Amniotic stem cell (primary cell): ENCODE measurements at places on chromosomes 1 and 21.

DNA sequence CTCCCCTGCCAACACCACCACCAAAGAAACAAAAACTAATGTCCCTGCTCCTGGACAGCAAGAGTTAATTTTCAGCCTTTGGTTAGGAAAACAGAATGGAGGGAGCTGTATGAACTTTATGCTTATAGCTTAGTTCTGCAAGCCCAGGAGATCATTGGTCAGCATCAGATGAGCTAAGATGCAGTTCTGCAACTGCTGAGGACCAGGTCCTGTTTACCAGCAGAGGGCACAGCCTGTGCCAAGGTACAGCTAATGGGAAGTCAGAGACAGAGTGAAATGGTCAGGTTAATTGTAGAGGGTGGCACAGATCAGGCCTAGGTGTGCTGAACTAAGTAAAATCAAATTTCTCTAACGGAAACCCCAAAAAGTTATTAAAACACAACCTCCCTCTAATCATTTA, 161.3 kb downstream of the ROR1 start:
- DNase-seq: no peak

DNA sequence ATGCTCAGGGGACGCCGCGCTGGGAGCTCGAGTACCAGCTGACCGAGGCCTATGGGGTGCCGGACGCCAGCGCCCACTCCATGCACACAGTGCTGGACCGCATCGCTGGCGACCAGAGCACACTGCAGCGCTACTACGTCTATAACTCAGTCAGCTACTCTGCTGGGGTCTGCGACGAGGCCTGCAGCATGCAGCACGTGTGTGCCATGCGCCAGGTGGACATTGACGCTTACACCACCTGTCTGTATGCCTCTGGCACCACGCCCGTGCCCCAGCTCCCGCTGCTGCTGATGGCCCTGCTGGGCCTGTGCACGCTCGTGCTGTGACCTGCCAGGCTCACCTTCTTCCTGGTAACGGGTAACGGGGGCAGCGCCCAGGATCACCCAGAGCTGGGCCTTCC, 1.3 kb upstream of the XKR8 start:
- no peak for DNase-seq

GRCh38 chr21:14869984-14870852, 194.6 kb downstream of the NRIP1 start:
- no peak for DNase-seq

DNA sequence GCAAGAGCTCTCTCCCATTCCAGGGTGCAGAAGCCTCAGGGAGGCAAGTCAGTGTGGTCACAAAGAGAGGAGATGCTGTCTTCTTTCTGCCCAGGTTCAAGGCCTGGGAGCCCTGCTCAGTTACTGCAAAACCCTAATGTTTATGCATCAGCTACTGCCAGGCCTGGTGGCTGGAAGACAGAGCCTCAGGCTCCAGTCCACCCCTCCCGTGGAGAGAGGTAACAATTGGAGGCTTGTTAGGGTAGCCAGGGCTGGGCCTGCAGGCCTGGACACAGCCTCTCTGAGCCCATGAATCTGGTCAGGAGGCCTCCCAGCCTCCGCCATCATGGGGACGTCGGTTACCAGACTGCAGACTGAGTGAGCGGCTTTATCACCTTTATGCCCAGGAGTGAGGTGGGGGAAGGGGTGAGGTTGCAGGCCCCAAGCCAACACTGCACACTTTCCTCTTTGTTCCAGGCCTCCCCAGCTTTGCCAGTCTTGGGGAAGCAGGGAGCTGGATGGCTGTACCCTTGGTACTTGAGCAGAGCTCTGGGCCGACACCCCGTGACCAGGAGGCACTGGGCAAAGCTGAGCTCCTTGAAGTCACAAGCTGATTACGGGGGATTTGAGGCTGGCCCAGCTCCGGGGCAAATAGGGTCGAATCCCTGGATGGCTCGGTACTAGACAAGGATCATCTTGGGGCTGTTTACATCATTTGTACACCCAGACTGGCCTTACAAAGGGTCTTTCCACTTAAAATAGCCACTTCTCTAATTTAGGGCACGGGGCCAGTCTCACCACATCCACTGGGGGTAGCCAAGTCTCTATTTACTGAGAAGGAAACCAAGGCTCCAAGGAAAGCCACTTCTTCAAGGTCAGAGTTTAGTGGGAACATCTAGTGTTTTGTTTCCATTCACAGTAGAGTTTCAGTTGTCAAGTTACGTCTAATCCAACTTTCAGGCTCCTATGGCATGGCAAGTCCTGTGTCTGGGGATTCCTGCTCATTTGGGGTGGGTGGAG, 5.2 kb downstream of the SLC2A1 start:
- no peak for DNase-seq

DNA sequence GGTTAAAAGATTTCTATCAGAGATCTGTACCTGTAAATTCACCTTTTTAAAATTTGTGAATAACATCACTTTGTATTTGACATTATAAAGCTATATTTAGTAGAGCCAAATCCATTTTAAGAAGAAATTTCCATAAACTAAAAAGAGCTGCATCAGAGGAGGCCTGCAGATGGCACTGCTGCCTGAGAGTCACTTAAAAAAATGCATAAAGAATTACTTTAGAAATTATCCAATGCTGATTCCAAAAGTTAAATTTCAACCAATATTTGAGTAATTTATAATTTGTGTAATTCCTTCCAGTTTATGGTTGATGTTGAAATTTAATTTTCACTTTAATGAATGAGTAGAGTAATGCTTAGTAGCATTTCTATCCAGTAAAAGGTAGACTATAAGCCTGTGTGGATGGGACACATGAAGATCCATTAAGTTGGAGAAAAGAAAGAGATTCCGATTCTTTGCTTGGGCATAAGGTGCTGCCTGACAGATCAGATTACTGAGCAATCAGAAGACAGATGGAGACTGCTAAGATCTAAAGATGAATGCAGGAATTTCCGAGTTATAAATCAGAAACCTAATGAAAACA, 20.7 kb upstream of the RPE65 start:
- DNase-seq: no peak

GRCh38 chr1:239128541-239128940, 257.8 kb upstream of the CHRM3 start:
- DNase-seq: no peak

DNA sequence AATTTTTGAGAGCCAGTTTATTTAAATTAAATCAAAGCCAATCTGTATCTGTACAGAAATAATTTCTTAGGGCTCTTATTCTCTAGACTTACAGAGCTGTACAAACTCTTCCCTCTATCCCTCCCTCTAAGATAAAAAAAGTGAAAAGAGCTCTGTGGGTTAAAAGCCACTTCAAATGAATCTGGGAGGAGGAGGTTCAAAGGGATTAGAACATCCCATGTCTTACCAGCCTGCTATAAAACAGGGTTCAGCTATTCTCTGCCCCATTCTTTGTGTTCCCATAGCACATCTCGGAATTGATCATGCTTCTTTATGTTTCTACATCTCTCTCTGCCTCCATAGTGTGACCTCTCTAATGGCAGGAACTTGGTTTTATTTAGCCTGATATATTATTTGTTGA, 19.4 kb downstream of the KIAA0319L start:
- no peak for DNase-seq

- peak; percentile 6 for DNase-seq
These were observed 266.9 kb downstream of the ASTN1 start for GRCh38 chr1:176897350-176898236.

DNA sequence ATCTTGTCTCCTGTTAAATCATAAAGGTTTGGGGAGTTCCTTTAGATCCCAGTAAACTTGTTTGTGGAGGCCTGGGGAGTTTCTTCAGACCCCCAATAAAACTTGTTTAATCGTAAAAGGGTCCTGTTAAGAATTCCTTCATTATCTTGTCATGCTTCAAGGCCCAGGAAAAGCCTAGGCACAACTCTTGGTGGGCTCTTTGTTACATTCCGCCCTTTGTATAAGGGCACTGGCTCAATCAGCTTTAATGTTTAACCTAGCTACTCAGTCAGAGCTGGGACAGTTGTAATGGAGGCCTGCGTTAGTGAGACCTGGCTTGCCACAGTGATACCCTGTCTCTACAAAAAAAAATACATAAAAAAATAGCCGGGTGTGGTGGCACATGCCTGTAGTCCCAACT, 77.2 kb downstream of the MPZL1 start:
- DNase-seq: no peak
